Stimulated activated CD4-positive, alpha-beta T cell treated with anti-CD3 and anti-CD28 coated beads, TNF-alpha, amount 100 ng/mL, for 24 hours (primary cell): ENCODE measurements at places on chromosomes 5 and 9.

DNA sequence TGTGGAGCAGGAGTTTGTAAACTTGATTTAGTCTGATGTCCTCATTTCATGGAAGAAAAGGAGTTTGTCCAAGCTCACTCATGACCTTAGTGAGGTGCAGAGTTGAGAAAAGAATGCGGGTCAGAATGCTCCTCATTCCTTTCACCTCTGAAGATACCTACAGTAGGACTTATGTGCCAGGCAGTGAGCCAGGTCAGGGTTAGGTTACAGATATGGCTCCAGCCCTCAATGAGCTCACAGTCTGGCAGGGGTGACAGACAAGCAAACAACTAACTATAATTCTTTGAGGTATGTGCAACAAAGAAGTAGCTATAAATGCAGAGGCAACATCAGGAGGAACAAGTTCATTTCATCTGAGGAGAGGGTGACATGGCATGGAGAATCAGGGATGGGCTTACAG, 102.5 kb downstream of the SPATA31D1 start:
- no peak for DNase-seq

- no peak for DNase-seq
Observed at GRCh38 chr9:37639841-37640240, 10.9 kb upstream of the FRMPD1 start.

GRCh38 chr5:164326219-164326618, 820.8 kb downstream of the MAT2B start:
- no peak for DNase-seq

DNA sequence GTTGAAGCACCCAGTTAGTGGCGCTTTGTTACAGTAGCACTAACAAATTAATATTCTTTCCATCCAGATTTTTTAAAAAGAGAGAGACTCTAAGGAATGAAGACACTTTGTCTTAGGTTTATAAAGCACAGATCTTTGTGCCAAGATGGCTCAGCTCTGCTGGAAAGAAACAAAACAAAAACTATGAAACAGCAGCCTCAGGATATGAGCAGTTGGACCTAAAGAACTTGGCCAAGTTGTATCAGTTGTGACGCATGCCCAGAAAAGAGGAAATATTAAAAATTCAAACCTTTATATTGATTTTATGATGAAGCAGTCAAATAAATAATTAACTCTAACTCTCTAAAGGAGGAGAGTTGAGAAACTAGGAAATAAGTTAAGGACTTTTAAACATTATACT, 427.2 kb downstream of the SPOCK1 start:
- no peak for DNase-seq

DNA sequence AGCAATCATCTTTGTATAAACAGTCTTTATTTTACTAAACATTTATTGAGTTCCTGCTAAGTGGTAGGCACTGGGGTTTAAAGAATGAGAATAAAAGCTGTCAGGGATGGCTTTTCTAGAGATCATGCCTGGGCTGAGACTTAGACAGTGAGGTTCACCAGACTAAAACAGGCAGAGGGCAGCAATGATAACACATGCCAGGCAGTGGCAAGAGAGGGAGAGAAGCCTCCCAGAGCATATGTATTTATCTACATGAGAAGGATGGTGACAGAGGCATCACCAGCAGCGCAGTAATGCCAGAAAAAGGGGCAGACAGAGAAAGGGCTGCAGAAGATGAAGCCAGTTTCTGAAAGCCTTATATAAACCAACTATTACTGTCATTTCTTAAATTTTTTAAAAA, 121.0 kb upstream of the CCDC180 start:
- DNase-seq, result no peak

GRCh38 chr9:111876179-111876578, 20.4 kb upstream of the UGCG start:
- no peak for DNase-seq

- no peak for DNase-seq
Observed at GRCh38 chr5:72206160-72206559, 98.9 kb downstream of the MAP1B start.

- DNase-seq, result no peak
Observed at GRCh38 chr9:95771556-95772246, 103.8 kb upstream of the ERCC6L2 start.

GRCh38 chr5:92635001-92635461, 946.0 kb downstream of the NR2F1-AS1 start:
- no peak for DNase-seq

- DNase-seq, result no peak
Observed at GRCh38 chr9:87406543-87407166, 91.0 kb upstream of the DAPK1 start.

DNA sequence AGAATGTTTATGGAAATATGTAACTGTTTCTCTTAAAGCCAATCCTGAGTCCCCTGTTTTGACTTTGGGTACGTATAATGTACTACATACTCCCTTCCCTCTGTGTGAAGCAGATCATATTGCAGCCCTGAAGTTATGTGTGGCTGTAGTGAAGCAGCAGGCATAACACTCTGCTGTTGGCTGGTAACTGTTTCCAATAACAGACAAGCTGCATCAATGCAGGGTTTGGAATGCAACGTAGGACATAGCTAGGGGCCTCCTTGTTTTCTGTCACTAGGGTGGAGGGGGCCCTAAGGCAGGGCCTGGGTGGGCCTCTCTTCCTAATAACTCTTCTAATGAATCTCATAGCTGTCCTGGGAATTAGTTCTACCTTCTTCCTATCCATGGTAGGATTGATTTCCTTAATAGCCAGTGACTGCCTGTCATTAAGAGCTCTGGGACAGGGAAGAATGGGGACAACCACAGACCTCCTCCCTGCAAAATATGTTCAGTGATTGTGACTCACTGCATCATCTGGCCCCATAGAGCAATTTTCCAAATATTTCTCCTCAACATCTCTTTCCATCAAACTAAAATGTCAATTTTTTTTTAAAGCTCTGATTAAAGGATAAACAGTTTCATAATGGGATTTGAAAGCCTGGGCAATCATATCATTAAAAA, 129.6 kb upstream of the HMHB1 start:
- DNase-seq, result no peak

- DNase-seq, result no peak
Observed at GRCh38 chr9:10265153-10265631, 347.6 kb downstream of the PTPRD start.

DNA sequence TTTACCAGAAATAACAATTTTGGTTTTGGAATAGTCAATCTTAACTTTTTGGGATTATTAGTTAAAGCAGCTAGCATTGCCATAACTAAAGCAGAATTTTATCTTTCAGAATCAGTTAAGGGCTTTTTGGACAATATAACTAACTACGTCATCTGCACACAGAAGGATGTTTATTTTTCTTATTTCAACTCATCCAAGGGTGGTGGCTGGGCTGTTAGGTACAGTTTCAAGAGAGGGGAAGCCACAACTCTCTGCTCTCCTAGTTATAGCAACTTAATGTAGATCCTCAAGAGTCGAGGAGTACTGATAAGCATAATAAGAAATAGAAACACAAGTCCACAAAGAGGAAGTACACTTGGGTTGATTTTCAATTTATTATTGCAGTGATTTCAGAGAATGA, 65.6 kb downstream of the ANKRD55 start:
- DNase-seq, result no peak

DNA sequence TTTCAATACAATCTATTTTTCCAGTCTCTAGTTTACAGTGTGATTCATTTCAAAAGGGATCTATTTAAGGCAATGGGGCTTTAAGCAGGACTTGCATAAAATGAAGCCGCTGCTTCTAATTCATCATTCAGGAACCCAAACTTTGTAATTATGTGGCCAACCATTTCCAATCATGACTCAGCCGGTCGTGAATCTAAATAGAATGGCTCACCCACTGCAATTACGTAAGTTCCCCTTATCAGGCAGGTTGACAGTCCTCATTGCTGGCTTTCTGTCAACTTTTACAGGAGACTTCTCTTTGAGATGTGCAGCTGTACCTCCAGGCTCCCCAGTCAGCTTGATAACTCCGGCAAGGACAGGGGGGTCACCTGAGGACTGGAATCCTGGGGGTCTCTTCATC, 152.8 kb upstream of the DAP start:
- no peak for DNase-seq
